ENCODE measurements at places on chromosomes 12 and 14.
A peak's percentile ranks its signal among the peaks of the same experiment; 100 is the strongest.

- DNase-seq, result no peak
Measured at GRCh38 chr12:124380796-124381455, 86.0 kb downstream of the RFLNA start.

DNA sequence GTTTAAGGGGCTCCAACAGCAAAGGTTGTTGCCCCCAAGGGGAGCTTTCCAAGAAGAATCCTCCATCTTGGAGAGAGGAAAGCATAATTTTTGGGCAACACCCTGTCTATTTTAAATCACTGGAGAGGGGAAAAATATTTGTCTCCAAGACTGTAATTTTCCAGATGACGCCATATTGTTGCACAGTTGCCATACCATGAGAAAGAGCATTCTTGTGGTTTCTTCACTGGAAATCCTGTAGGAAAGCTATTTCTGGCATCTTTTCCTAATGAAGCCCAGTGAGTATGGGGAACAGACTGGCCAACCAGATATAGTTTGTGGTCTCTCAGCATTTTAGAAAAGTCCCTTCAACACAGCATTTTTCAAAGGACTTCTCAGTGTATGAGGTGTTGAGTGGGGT, 88.1 kb upstream of the MANSC4 start:
- DNase-seq, result no peak

GRCh38 chr12:124745891-124746570, 117.6 kb downstream of the SCARB1 start:
- DNase-seq, result peak; percentile 99

DNA sequence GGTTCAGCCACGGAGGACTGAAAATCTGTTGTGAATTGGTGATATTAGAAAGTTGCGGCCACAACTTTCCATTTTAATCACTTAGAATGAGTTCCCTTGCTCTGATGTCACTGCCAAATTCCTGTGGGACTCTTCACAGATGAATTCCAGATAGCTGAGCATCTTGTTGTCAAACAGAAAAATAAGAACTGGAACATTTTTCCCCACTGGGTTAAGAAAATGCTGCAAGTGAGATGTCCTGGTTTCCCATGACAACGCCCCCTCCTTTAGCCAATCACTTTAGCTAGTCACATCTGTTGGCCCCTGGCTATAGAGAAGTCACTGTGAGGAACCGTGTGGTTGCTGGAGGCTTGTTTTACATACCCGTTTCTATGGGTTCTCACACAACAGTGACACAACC, 135.9 kb downstream of the KTN1 start:
- DNase-seq, result no peak

DNA sequence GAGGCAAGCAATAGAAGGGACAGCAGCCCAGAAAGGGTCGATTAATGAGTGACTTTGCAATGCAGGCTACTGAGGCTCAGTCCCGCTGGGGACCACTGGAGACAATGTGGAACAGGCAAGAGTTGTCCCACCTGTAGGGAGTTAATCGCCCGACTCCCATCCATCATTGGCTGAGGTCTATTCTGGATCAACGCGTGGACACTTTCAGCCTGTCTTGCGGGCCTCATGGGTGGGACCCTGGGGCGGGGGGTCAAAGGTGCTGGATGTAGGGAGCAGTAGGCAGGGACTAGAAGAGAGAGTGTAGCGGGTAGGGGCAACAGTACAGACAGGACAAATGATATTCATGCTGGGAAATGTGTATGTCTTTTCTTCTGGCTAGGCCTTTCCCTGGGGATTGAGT, 6.1 kb downstream of the IFI27L2 start:
- no peak for DNase-seq

Measured in pons (tissue), 1 donor.